ENCODE measurements at places on chromosomes 4 and X.
A peak's percentile ranks its signal among the peaks of the same experiment; 100 is the strongest.

- no peak for DNase-seq
Observed at GRCh38 chr4:96676754-96677435, 837.0 kb downstream of the PDHA2 start.

DNA sequence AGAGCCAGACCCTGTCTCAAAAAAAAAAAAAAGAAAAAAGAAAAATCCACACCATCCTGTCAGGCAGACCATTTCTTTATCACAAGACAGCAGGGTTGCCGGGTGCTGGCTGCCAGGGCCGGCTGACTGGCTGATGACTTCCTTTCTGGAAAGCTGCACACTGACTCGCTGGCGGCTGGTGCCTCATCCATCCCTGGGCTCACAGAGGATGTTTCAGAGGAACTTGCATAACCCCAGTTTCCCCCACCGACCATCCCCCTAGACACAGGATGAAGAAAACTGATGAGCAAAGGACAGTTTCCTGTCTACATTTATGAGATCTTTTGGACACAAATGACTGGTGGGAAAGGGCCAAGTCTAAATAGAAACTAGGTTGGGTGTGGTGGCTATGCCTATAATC lies 14.1 kb downstream of the HPSE start:
- peak; percentile 95 for DNase-seq

GRCh38 chr4:85398276-85398675 lies 76.7 kb upstream of the ARHGAP24 start:
- no peak for DNase-seq

DNA sequence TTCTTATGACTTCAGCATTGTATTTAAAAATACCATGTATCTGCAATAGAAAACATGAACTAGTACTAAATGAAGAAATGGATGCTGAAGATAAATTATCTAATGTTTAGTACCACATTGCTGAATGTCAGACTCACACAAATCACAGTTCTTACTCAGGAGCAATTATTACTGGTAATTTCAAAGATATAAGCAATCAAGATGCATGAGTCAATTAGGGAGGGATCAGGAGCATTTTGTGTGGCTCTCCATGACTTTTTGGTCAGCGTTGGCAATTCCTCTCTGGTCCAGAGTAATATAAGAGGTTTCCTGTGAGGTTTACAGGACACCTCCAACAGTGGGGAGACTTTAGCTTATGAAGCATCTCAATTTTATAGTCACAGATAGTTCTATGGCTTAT lies 167.0 kb upstream of the PCDH7 start:
- no peak for DNase-seq

GRCh38 chr4:132003593-132003992 lies 1145.5 kb upstream of the PCDH10 start:
- no peak for DNase-seq

Data from dermis microvascular lymphatic vessel endothelial cell (primary cell).